NCI-H1436 treated with DMSO at 0.1 percent for 48 hours (cell line): ENCODE measurements at places on chromosomes 7 and 10.

GRCh38 chr10:5373307-5373706, 8.5 kb downstream of the UCN3 start:
- no peak for DNase-seq

DNA sequence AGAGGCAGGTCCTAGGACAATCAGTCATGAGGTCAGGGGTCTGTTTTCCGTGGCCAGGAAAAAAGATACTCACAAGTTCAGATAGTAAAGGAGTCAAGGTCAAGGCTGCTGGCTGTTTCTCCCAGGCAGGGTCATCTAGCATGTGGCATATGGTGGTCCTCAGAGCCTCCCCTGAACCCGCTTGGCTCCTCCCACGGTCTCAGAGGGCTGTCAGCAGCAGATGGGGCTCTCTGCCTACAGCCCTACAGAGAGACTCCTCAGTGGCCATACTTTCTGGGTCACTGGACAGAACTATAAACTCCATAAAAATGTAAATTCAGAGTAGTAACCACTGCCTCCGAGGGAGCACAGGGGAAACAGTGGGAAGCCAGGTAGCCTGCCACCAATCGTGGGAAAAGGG, 11.3 kb upstream of the DRGX start:
- no peak for DNase-seq

GRCh38 chr7:95684505-95684904, 87.8 kb upstream of the DYNC1I1 start:
- DNase-seq, result no peak

DNA sequence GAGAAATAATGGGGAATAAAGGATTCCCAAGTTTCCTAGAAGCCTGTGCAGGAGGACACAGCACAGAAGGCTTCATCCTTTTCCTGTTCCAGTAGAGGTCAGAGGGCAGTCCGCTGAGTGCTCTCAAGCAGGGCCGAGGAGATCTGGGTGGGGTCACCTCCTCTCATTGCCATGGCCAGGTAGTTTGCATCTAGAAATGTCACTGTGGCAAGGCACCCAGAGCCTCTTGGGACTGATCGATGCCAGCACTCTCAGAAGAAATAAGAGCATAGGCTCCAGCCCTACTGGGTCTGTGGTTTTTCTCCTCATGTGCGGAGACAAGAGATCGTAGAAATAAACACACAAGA, 7.9 kb downstream of the NUB1 start:
- DNase-seq, result no peak

- DNase-seq, result no peak
Measured at GRCh38 chr7:38318241-38318640, 44.8 kb upstream of the TARP start.

GRCh38 chr7:29955075-29955792, 34.4 kb downstream of the SCRN1 start:
- peak; percentile 54 for DNase-seq

GRCh38 chr7:27510541-27510940, 152.1 kb downstream of the HIBADH start:
- no peak for DNase-seq

DNA sequence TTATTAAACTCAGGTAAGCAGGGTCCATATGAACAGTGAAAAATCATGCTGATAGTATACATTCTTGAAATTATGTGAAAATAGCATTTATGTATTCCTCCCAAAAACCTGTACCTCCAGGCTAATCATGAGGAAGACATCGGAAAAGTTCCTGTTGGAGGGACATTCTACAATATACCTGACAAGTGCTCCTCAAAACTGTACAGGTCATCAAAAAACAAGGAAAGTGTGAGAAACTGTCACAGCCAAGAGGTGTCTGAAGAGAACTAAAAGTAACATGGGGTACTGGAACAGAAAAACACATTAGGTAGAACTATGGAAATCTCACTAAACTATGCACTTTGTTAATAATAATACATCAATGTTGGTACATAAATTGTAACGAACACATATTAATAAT, 326.7 kb downstream of the CRPPA start:
- no peak for DNase-seq

DNA sequence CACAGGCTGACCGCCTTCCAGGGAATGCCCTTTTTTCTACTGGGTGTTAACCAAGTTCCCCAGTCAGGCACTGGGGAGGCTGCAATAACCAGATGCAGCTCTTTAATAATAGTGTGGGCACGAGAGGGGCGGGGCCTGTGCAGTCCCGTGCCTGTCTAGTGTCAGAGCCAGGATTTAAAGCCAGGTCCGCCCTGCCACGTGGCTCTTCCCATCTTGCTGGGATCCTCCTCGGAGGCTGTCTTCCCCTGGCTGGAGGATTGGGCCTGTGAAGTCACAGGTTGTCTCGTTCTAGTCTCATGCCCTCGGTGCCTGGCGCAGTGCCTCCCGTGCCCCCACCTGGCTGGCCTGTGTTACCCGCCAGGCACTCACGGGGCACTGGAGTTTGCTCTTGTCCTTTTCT, 25.2 kb downstream of the TMEM120A start:
- DNase-seq, result no peak

DNA sequence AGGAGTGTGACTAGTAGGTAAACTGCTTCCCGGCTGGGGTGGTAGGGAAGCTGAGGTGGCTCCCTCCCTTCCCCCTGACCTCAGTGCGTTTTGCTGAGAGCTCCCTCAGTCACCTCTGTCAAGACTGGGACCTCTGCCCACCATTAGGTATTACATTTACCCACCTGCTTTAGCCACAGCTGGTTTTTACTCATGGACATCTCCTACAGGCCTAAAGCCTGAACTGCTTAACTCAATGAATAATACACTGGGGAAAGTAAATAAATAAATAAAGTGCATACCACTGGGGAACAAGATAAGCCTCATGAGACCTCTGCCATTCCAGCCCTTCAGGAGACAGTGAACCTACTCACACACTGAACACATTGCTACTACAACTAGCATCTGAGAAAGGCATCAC, 38.9 kb upstream of the CDK13 start:
- DNase-seq, result no peak

DNA sequence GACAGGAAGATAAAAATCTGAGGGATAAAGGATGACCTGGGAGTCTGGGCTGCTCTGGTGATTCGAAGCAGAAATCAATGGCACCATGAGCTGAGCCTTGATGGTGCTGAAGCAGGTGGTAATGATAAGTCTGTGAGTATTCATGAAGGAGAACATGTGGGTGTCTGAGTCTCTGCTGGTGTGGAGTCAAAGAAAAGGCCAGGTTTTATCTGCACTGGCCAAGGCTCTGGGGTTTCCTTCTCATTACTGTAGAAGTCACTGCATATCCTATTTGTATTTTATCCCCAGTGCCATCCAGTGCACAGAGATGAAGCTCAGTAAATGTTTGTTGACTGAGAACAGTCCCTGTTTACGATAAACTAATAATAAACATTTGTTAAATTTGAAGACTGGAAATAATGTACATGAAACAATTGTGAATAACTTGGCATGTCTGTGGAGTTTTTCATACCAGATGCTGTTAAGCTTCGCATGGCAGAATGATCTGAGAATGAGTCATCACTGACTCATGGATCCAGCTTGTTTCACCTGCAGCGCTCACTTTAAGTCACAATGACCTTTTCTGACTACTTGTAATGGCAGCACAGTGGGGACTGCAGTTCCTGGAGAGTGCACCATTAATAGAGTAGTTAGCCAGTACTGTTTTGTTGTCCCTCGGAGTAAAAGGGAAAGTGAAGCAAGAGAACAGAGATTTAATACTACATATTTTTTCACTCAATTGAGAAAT, 538.5 kb downstream of the HTR7 start:
- no peak for DNase-seq

GRCh38 chr10:121880895-121881294, 46.9 kb downstream of the ATE1 start:
- DNase-seq, result no peak

DNA sequence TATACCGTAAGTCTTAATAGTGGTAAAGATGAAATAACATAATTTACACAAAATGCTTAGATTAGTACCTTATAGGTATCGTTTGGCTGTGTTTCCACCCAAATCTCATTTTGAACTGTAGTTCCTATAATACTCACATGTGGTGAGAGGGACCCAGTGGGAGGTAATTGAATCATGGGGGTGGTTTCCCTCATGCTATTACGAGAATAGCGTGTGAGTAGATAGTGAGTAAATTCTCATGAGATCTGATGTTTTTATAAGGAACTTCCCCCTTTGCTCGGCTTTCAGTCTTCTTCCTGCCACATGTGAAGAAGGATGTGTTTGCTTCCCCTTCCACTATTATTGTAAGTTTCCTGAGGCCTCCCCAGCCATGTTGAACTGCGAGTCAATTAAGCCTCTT, 426.3 kb upstream of the POT1 start:
- no peak for DNase-seq

- no peak for DNase-seq
Measured at GRCh38 chr7:91230503-91230902, 33.7 kb upstream of the FZD1 start.

DNA sequence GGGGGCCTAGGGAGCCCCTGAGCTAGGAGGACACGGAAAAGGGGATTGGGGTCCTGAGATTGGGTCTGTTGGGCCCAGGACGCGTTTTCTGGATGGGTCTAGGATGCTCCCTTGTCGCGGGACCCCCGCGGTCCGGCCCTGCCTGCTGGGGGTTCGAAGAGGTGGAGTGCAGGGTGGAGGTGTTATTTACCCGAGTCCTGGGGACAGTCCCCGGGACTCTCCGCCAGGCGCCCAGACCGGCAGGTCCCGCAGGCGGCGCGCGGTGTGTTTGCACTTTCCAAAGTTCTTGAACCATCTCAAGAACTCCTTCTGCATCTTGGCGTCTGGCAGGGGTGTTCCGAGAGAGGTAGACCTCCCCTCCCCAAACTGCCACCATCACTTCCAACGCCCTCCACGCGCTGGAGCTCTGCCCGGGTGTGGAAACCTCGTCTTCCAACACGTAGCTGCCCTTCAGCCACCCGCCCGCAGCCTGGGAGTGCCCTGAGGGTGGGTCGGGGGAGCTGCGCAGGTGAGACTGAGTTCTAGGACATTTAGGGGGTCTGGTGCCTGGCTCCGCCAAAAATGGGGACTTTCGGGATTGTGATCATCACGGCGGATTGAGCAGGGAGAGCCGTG, 569 bp downstream of the CAV1 start:
- DNase-seq, result no peak

DNA sequence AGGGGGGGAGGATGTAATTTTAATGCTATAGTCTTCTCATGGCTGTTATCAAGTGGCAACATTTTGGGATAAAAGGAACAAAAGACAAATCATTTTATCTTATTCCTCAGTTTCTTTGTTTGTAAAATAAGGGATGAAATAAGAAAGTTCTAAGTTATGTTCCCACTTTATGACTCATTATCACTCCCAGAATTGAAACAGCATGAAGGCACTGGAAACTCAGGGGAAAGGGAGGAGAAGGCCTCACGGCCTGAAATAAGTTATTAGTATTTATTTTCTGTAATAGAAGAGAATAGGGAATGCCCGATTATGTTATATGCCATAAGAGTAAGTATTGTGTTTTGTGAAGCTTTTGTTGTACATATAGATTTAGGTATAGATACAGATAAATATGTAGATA, 85.0 kb upstream of the NAMPT start:
- no peak for DNase-seq

- no peak for DNase-seq
Measured at GRCh38 chr7:50346545-50347497, 42.3 kb downstream of the IKZF1 start.

DNA sequence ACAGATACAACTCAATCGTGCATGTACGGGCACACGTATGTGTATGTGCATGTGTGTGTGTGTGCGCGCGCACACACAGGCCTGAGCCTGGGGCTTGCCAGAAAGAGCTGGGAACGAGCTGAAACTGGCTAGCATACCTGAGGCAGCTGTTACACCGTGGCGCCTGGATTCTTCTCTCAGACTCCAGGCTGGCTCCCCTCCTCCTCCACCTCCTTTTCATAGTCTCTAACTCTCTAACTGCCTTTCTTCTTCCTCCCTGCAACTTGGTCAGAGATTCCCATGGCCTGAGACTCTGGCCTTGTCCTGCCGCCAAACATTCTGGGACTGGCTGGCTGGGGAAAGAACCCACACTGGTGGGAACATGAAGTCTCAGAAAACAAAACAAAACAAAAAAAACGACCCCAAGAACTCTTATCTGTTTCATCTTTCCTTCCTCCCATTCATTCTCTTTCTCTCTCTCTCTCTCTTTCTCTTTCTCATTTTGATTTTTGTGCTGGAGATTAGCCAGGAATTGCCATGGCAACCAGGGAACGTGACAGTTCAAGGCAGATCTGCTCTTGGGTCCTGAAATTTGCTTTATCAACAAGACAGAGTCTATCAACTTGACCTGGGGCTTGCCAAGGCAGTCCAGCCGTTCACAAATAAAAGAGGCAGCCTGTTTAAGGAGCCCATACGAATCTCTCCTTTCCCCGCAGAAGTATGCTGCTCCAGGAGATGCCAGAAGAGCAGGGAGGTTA, 76.8 kb upstream of the SEM1 start:
- no peak for DNase-seq

DNA sequence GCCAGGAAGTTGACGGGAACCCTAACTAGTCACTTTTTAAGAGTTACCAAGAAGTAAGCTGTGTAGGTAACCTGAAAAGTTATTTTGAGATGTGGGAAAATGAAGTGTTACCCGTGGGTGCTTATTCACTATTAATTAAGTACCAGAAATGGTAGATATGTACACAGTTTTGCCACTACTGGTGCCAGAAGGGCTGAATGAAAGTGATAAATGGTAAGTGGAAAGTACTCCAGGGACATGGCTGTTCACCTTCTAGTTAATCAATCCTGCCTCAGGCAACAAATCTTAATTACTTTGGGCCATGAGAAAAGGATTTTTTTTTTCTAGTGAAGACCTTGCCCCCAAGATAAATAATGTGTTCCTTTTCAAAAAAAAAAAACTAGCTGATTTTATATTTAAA, 15.8 kb downstream of the NET1 start:
- peak; percentile 23 for DNase-seq

GRCh38 chr10:68625316-68625921, 65.3 kb downstream of the TET1 start:
- DNase-seq, result no peak

GRCh38 chr7:24334012-24334411, 50.0 kb downstream of the NPY start:
- no peak for DNase-seq

DNA sequence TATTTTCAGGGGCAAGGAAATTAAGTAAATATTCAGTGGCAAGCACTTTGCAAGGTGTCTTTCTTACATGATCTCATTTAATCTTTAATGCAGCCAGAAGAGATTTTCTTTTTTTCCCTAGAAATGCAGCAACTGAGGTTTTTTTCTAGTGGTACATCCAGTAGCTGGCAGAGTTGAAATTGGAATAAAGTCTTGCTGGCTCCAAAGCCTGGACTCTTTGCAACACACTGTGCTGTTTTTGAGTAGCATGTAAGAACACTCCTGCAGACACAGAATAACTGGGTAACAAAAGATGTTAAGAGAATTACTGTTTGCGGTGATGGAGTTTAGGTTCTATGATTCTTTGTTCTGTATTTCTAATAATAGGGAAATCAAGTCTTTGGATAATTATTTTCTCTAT, 123.6 kb downstream of the PON1 start:
- no peak for DNase-seq

- no peak for DNase-seq
Measured at GRCh38 chr10:133441780-133442179, 12.0 kb upstream of the SCART1 start.

DNA sequence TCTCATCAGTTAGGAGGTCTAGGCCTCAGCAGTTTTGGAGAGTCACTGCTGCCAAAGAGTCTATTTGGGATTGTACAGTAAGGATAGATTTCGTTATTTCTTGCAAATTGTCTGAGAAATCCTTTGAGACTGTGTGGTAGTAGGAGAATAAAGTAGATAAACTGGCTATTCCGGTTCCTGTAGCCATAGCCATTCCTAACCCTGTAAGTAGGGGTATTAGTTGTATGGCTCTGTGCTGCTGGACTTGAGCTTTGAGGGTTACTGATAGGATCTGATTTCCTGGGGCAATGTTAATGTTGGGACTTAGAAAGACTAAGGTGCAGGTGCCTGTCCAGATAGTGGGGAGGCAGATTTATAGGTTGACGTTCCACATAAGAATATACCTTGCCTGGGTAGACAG, 36.1 kb upstream of the ZNF138 start:
- no peak for DNase-seq
